Smooth muscle cell of the umbilical artery (primary cell): ENCODE measurements at places on chromosomes 16 and 17. TPM values are rescaled to one million over a fixed set of nuclear protein-coding genes. Genes with fewer than 3 reads are reported as not detected.

The MT1F gene
- not detected in 2 replicates for total RNA-seq

The MT1A gene
- total RNA-seq = 0.88 TPM in 1 of 2 replicates, not detected in the other

The ATP6V0D1 gene
- total RNA-seq = 104 and 140 TPM in 2 replicates

The TP53TG3F gene
- total RNA-seq = not detected in 2 replicates

The CDT1 gene
- 0.30 and 6.1 TPM in 2 replicates for total RNA-seq

The MYLK3 gene
- under 0.01 and 0.32 TPM in 2 replicates for total RNA-seq

The KCNJ16 gene
- not detected in 2 replicates for total RNA-seq

The KRT13 gene
- total RNA-seq = 0.30 and 0.46 TPM in 2 replicates

The FOXJ1 gene
- total RNA-seq = not detected in 2 replicates

The EFCAB5 gene
- 0.59 and 1.3 TPM in 2 replicates for total RNA-seq

The MYL11 gene
- not detected in 2 replicates for total RNA-seq

The KRT23 gene
- total RNA-seq = 0.28 TPM in 1 of 2 replicates, not detected in the other

The ATP5PD gene
- 202 and 315 TPM in 2 replicates for total RNA-seq

The CHD9NB gene
- total RNA-seq = 1.5 and 2.2 TPM in 2 replicates

The CHST5 gene
- 0.23 TPM in 1 of 2 replicates, not detected in the other for total RNA-seq

The TBX6 gene
- total RNA-seq = under 0.01 TPM in 1 of 2 replicates, not detected in the other

The VPS25 gene
- total RNA-seq = 46.7 and 67.1 TPM in 2 replicates

The SCGB1C2 gene
- not detected in 2 replicates for total RNA-seq

The TP53TG3C gene
- not detected in 2 replicates for total RNA-seq

The CDH16 gene
- not detected in 2 replicates for total RNA-seq

The IL17C gene
- total RNA-seq = 0.23 TPM in 1 of 2 replicates, not detected in the other

The CCDC144A gene
- total RNA-seq = 8.1 and 9.2 TPM in 2 replicates

The ASB16 gene
- 0.09 TPM in 1 of 2 replicates, not detected in the other for total RNA-seq

The TNFRSF13B gene
- total RNA-seq = not detected in 2 replicates

The IRF8 gene
- total RNA-seq = not detected in 2 replicates

The CCL14 gene
- total RNA-seq = not detected in 2 replicates

The MYH1 gene
- total RNA-seq = under 0.01 and 0.09 TPM in 2 replicates

The HID1 gene
- 0.18 and 0.30 TPM in 2 replicates for total RNA-seq

The MEAK7 gene
- total RNA-seq = 14.8 and 50.7 TPM in 2 replicates

The TBC1D3E gene
- total RNA-seq = 0.59 TPM in 1 of 2 replicates, not detected in the other

The SRP68 gene
- 41.3 and 66.1 TPM in 2 replicates for total RNA-seq

The KCNJ12 gene
- total RNA-seq = 0.89 and 1.5 TPM in 2 replicates

The PRR35 gene
- total RNA-seq = not detected in 2 replicates

The ITGA2B gene
- total RNA-seq = under 0.01 and 0.14 TPM in 2 replicates

The RAP1GAP2 gene
- total RNA-seq = 0.23 and 0.30 TPM in 2 replicates

The ITGAD gene
- not detected in 2 replicates for total RNA-seq

The SLC13A2 gene
- not detected in 2 replicates for total RNA-seq

The RHOT2 gene
- total RNA-seq = 32.7 and 66.1 TPM in 2 replicates

The TBC1D26 gene
- total RNA-seq = under 0.01 and 0.18 TPM in 2 replicates

The ASGR1 gene
- total RNA-seq = 1.1 and 1.2 TPM in 2 replicates

The DNAI2 gene
- not detected in 2 replicates for total RNA-seq

The MYH11 gene
- total RNA-seq = under 0.01 TPM in 2 replicates

The NTHL1 gene
- 15.3 and 25.2 TPM in 2 replicates for total RNA-seq

The PIRT gene
- total RNA-seq = not detected in 2 replicates

The CDK3 gene
- 2.7 and 5.2 TPM in 2 replicates for total RNA-seq

The SEPTIN1 gene
- total RNA-seq = 0.37 and 0.59 TPM in 2 replicates

The MVD gene
- total RNA-seq = 89.1 and 116 TPM in 2 replicates

The KRTAP4-1 gene
- total RNA-seq = not detected in 2 replicates

The NEK8 gene
- total RNA-seq = 1.5 and 2.7 TPM in 2 replicates

The SLC2A4 gene
- not detected in 2 replicates for total RNA-seq
